ENCODE measurements at places on chromosomes 2 and 18.

GRCh38 chr2:231170055-231170454 is 28.4 kb upstream of the ARMC9 start:
- DNase-seq, result no peak

DNA sequence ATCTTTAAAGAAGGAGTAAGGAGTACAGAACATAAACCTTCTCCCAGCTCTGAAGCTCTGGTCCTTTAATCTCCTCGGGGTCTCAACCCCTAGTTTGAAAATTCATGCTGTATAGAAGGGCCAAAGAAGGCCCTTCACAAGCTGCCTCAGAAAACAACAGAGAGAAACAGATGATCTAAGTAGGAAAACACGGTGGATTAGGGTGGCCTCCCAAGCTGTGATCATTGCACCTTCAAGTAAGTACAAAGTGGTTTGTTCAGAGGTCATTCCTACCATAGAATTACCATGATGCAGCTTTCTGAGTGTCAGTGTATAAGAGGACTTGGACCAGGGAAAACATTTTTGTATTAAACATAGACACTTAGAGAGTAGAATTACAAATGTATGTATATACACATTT is 10.9 kb downstream of the TMEM169 start:
- no peak for DNase-seq

DNA sequence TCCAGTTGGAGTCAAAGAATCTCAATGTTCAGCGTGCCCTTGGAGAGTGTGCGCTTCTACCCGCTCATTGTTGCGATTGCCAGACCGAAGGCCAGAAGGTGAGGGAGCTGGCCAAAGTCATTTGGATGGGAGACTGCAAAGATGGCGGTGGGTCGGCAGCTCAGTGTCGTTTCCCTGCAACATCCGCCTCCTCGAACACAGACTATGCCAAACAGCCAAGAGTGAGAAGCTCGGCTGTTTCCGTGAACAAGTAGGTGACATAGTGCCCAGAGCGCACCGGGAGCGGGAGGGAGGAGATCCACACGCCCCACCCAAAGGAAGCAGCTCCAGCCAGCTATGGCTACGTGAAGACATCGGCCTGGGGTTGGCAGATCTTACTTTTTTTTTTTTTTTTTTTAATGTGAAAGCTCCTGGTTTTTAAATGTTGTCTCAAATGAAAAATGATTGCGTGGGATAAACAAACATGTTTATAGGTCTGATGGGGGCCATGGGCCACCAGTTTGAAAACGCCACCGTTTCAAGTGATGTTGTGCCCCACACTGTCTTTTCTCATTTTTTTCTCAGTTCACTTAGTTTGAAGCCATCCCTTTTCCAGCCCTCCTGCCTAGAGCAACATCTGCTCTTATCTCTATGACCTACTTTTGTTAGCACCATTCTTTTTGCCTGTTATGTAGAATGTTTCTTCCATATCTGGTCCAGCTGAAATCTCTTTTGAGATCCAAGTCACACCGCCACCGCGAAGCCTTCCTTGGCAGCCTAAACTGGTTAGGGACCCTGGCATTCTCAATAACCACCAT is 682.4 kb downstream of the RNF144A start:
- no peak for DNase-seq

DNA sequence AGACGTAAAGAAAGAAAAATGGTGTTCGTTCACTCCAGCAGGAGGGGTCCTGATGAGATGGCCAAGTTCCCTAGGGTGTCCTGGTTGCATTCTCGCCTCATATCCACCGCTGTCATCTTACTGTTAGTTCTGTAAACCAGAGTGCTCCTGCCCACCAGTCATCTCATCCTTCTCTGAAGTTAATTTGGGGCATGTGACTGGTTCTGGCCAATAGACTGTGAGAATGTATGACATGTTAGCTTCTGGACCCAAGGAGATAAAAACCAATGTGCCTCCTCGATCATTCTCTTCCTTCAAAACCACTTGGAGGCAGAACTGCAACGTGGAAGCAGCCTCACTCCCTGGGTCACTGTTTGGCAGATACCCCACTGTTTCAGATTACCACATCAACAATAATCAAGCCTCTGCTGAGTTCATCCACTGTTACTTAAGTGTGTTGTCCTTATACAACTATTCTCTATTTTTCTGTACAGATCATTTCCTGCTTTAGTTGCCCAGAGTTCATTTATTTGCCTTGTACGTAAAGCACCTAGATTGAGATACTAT is 759.1 kb downstream of the TSN start:
- no peak for DNase-seq

DNA sequence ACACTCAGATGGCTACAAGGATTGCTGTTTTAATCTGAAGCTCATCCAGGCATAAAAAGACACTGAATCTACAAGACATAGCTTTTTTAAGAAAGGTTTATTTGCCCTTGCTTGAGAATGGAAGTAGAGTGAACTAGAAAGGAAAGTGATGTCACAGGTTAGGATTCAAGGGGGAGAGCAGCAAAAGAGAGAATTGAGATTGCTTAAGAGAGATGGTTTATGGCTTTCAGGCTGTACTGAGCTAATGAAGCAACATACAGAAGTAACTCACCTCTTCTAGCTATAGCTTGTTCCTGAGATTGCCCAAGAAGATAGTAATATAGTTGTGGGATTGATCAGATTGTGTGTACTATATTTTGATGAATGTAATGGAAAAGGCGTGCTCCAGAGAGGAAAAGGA is 26.1 kb upstream of the ACVR2A start:
- DNase-seq, result no peak

DNA sequence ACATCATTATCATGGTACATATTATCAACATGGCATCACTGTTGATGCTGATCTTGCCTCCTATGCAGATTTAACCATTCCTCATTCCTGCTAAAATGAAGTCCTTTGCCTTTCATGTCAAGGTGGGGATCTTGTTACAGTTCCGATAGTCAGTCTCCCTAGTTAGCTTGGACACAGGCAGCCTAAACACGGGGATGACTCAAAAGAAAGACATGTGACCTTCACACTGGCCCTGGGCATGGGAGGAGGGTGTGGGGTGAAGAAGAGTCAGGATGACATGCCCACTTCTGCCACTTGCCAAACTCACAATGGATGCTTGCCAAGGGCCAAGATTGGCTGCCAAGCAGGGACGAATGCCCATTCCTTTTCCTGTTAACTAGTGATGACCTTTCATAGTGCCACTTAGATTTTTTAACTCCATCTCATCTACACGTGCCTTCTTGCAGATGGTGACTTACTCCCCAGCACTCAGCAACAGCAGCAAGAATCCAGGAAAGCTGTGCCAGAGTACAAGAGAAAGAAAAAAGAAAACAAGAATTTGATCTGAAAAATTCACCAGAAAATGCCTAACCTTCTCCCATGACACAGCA is 13.9 kb upstream of the SLC1A4 start:
- peak; percentile 15 for DNase-seq

All from nucleus accumbens (tissue), 56 donors.